ENCODE measurements at places on chromosomes 6 and 20.
A peak's percentile ranks its signal among the peaks of the same experiment; 100 is the strongest.

- no peak for DNase-seq
These were observed 33.9 kb upstream of the HLA-C start for GRCh38 chr6:31305703-31306219.

DNA sequence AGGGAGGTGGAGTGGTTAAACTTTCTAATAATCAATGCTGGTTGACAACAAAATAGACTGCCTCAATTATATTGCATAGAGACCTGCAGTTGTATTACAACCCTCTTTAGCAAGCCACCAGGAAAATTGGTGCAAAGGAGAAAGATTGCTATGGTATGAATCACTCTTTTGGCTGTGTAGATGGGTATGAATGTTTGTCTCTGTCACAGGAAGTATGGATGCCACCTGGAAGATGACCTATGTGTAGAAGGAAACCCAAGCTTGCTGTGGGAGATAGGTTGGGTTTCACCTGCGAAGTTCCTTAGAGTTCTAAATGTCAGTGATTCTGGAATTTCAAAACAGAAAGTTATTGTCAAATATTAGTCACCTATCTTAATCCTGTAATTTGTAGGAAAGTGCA, 134.6 kb downstream of the SOBP start:
- DNase-seq, result no peak

- DNase-seq, result no peak
These were observed 70.0 kb downstream of the PSMG4 start for GRCh38 chr6:3328796-3329195.

DNA sequence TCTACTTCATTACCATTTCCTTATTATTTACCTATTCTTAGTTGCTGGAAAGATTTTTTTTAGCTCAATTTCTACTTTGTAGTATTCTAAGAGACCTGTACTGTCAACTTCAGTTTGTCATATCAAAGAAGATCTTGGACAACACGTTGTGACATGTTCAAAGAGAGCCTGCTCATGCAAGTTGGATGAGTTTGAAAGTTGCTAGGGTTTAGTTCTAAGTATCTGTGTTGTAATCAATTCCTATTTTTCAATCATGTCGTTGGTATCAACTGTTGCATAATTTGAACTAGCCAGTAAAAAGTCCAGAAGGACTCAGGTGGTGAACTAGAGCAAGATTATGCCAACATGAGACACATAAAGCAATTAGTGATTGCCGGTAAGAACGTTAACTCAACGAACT, 30.2 kb downstream of the PKIB start:
- DNase-seq, result no peak

DNA sequence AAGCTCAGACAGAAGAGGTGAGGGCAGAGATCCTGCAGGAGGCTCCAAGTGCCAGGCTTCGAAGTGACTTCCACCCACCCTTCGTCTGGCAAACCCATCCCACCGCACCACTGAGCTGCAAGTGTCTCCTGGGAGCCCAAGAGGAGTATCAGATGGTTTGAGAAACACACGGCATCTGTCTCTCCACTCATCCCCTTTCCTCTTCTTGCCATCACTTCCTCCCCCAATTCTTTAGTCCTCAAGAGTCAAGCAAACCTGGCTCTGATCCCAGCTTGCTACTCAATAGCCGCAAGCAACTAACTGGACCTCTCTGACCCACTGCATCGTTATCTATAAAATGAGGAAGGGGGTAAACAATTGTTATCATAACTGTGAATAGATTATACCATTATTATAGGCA, 142.1 kb downstream of the BMP7 start:
- DNase-seq, result peak; percentile 7

DNA sequence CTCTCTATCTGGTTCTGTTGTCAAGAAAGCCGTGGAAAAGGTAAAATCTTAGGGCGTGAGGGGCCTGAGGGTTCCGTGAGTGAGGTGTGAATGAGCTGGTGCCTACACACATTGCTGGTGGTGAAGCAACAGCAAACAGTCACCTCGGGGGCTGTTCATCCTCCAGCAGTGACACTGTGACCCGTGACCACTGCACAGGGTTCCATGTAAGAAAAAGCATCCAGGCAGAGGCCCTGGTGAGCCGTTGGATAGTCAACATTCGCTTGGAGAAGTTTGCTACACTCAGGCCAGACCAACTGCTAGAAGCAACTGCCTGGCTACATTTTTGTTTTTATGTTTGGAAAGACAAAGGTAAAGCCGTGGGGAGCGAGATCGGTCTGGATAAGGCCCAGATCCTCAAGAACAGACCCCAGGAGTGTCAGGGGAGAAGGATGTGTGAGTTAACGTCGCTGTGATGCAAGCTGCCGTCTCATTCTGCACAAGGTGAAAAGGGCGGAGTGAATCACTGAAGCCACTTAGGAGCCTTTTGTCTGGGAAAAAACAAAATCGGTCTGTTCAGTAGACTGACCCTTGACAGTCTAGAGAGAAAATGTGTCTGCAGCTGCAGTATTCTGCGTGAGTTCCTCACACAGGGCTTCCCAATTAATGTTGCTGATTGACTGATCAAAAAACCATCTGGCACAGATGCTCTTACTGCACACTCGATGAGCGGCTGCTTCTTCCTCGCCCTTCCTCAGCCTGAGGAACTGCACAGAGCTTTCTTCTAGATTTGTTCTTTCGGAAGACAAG, 404.0 kb downstream of the SMOC2 start:
- DNase-seq, result no peak

- DNase-seq, result no peak
These were observed 6.9 kb upstream of the CABLES2 start for GRCh38 chr20:62413896-62414481.

GRCh38 chr6:142551274-142551811, 249.5 kb downstream of the ADGRG6 start:
- DNase-seq, result no peak

GRCh38 chr6:29887819-29888776, 54.2 kb upstream of the HLA-A start:
- peak; percentile 37 for DNase-seq

DNA sequence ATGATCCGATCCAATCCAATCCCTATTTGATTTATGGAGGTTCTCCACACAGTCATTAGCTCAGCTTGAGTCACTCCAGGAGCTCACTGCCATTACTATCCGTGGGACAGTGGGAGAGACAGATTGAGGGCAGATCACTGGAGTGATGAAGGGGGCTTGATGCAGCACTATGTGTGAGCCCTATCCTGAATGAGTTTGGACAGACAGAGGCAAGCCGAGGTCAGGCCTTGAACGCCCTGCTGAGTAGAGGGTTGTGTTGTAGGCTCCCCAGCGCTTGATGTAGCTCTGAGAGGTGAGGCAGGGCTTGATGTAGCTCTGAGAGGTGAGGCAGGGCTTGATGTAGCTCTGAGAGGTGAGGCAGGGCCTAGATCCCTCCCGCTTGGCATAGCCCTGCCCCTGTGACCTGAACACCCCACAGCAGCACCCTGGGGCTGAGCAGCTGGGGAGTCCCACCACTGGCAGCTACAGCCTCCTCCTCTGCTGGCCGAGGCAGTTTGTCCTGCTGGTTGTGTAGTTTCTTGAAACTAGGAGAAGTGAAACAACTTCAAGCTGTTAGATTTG, 58.7 kb downstream of the ZFAND3 start:
- no peak for DNase-seq

GRCh38 chr20:43448748-43449535, 8.8 kb upstream of the SRSF6 start:
- peak; percentile 17 for DNase-seq

DNA sequence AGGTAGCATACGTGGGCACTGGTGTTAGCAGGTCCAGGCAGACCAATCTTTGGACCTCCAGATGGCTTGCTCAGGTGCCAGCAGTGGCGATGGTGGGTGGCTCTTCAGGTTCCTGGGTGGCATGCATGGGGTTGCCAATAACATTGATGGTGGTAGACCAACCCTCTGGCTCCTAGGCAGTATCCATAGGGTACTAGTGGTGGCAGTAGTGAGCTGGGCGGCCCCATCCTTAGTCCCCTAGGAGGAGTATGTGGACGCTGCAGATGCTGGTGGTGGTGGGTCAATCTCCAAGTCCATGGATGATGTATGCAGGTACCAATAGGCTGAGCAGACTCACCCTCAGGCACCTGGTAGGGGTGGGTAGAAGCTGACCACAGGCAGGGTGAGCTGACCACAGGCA, 70.6 kb downstream of the ZC2HC1B start:
- no peak for DNase-seq

GRCh38 chr6:70312165-70312745, 9.4 kb upstream of the COL9A1 start:
- DNase-seq, result no peak

DNA sequence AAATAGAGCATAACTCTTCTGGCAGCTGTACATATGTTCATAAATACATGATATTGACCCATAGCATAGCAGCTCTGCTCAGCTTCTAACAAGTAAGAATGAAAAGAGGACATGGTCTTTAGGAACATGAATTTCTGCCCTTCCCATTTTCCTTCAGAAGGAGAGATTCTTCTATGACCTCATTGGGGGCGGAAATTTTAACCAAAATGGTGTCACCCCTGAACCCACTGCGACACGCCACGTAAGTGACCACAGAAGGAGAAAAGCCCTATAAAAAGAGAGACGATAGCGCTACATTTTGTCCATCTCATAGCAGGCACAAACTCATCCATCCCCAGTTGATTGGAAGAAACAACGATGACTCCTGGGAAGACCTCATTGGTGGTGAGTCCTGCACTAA, at the start of gene IL17A:
TSS of gene IL17A (plus strand) at position 301 of the 400 bp plus-strand sequence. CDS start at position 358, 57 bp downstream.
- DNase-seq, result no peak

GRCh38 chr6:148323344-148323743, 19.3 kb upstream of the SASH1 start:
- no peak for DNase-seq

- no peak for DNase-seq
These were observed 188.3 kb upstream of the MARCKS start for GRCh38 chr6:113668641-113669408.

- no peak for DNase-seq
These were observed 29.3 kb upstream of the KIF13A start for GRCh38 chr6:18016698-18017097.

- DNase-seq, result no peak
These were observed 49.4 kb downstream of the PYGB start for GRCh38 chr20:25297141-25297905.

DNA sequence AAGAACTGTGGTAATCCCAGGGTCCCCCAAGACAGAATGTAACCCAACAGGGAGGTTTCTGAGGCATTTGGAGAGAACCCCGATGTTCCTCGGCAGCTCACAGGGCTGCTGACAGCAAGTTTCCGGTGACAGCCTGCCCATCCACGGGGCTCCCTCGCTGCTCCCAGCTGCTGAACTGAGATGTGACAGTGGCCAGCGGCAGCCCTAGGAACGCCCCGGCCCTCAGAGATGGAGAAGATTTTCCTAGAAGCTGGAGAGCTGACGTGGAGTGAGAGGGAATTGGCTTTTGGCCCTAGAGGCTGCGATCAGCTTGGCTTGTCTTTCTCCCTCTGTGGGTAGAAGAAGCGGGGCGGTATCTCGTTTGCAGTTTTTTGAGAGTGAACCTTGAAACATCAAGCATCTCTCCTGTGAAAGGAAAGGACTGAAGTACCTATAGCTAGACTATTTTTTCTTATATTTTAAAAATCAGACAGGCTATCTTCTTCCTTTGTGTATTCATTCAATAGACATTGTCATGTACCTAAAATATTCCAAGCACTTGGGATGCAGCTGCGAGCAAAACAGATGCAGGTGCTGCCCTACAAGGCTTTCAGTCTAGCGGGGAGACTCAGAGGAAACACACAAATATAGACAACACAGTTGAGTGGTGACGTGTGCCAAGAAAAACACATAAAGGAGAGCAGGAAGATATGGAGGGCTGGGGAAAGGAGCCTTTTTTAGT, 28.4 kb upstream of the NFATC2 start:
- DNase-seq, result peak; percentile 85

- DNase-seq, result no peak
These were observed 66.5 kb downstream of the PKIB start for GRCh38 chr6:122676688-122677087.

DNA sequence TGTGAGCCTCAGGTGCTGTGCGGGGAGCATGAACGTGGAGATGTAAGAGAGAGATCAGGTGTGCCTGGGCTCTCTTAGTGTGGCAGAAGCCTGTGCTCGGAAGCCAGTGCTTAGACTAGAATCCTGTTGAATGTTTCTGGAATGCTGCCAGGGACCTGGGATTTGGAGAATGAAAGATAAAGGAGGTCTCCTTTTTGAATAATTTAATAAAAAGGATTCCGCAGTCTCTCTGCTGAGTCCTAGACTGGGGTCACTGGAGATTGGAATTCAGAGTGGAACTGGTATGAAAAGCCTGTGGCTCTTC, 18.8 kb upstream of the EFCAB8 start:
- no peak for DNase-seq

DNA sequence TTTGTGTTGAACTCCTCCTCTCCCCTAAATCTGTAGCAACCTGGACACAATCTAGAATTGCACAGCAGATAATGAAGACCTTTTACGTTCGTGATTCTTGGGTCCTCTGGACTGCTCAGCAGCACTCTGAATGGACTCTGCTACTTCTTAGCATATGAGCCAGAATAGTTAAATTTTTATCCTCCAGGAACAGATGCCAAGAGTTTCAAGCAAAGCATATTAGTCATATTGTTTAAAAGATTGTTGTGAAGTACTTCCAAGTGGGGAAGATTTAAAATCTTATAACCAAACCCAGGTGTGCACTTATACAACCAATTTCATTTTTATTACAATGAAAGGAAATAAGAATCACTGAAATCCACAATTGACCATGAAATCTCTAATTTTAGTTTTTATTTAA, 118.9 kb upstream of the EXOC2 start:
- DNase-seq, result peak; percentile 17
